T-helper 1 cell (primary cell): ENCODE measurements at places on chromosomes 2 and 18.

DNA sequence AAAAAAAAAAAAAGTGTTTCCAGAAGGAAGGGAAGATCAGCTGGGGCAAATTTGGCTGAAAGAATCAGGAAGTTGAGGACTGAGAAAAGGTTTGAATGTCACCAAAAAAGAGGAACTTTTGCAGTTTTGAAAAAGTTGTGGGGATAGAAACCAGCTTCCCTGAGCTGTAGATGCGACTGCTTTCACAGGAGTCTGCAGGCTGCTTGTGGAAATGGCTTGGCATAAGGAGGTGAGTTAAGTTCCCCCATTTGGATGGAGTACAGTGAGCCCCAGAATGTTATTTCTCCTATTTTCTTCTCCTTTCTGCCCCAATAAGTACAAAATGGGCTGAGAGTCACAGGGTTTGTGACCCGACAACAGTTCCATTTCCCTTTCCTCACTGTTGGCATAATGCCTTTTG is 16.5 kb upstream of the ME2 start:
- no peak for DNase-seq

GRCh38 chr2:31337197-31337596 is 77.3 kb downstream of the XDH start:
- DNase-seq: no peak

DNA sequence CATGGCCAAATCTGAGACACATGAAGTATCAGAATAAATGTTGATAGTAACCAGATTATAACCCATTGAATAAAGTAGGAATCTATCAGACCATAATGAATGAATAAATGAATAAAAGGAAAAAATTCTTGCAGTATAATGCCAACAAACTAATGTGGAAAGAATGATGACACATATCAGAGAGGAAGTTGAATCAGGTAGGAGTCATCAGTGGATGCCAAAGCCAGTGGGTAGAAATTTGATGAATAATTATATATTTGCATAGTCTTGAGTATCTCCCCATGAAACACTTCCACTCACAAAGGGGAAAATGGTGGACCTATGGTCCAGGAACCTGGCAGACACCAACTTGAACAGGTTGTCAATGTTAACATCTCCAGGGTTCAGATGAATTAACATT is 68.6 kb downstream of the GALNT3 start:
- DNase-seq: no peak

DNA sequence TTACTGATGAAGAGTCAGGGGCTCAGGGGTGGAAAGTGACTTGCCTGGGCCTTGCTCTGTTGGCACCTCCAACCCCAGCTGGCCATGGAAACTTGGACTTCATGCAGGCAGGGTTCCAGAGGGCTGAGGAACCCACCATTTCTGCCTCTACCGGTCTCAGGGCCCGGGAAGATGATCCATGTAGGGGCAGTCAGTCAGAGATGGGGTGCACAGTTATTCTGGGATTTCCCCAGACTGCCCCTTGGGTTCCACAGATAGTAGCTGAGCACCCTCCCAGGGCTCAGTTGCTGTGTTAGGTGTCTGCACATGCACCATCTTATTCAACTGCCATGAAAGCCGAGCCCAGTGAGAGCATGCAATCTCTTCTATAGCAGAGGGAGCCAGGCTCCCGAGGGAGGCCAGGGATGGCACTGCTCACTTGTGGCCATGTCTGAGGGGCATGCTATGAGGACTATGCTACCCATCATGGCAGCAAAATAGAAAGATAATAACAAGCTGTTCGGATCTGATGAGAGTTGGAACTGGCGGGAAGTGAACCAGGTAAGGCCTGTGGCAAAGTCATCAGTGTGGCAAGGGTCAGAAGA is 37.3 kb downstream of the RHOB start:
- DNase-seq: no peak

DNA sequence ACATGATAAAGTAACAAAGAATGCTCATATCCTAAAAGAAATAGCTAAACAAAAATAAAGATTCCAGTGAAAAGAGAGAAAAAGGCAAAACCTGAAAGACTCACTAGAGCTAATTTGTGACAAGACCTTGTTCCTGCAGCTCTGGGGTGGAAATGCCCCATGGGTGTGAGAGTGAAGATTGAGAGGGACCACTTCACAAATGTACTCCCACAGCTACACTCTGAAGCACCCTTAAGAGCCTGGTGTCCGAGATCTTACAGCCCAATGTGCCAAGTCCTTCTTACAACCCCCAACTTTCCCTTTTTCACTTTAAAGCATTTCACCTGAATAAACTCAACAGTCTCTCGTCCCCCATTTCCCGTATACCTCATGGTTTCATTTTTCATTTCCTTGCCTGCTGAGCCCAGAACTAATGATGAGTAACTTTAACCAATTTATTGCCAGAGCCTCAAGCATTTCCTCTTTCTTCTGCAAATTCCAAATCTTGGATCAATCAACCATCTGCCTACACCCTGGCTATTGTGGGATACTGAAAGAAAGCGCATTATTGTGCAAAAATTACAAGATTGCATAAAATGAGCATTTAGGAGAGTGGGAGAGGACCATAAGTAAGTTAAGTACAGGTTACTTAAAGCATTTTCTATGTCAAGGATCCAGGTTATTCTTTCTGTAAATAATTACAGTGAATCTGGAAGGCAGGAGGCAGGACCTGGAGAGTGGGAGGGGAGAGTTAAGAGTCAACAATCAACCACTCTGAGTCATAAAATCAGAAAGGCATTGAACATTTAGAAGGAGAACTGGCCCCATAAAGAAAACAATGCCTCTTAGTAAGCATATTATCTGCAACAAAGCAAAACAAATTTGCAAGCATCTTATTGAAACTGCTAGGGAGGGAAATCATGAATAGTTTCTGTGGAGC is 804.4 kb upstream of the CELF4 start:
- DNase-seq: no peak

DNA sequence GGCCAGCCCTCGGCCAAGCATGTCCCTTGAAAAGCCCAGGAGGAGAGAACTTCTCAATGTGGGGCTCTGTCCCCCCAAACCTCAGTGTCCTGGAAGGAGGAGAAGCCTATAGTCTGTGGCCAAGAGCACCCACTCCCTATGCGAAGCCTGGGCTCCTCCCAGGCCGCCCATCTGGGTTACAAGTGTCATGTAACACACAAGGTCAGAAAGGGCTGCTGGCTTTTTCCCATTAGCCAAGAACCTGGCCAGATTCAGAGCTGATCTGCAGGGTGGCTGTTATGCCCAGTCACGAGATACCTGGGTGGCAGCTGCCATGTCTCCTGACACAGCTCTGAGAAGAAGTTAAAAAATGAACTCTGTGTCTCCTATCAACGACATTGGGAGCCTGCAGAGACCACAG is 170.7 kb downstream of the TNS1 start:
- DNase-seq: no peak
